Activated CD4-positive, alpha-beta T cell treated with anti-CD3 and anti-CD28 coated beads, Interleukin-2, amount 50 U/mL, for 24 hours (primary cell): ENCODE measurements at places on chromosomes 3 and 15.

GRCh38 chr3:42891042-42891441 is 14.9 kb upstream of the ZNF662 start:
- no peak for DNase-seq

GRCh38 chr15:98717942-98718341 is 69.6 kb downstream of the IGF1R start:
- DNase-seq = no peak

- no peak for DNase-seq
These were observed 435 bp downstream of the SLC35G2 start for GRCh38 chr3:136819392-136819730.

GRCh38 chr3:36771931-36772330 is 7.6 kb upstream of the DCLK3 start:
- no peak for DNase-seq

DNA sequence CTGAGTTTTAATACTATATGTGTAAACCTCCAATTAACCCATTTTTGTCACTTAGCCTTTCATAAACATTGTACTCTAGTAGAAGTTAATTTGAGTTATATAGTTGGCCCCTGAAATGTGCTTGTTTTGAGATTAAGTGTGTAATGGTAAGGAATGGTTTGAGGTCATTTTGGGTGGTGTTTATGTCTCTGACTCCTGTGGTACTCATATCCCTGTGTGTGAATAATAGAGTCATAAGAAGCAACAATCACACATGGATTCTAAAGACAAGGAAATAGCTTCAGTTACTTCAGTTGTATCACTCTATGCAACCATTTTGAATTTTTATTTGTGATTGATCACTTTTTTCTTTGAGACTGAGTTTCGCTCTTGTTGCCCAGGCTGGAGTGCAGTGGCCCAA is 408.5 kb downstream of the MFSD1 start:
- no peak for DNase-seq

GRCh38 chr15:33296050-33296449 is 14.7 kb upstream of the RYR3 start:
- no peak for DNase-seq

GRCh38 chr3:22360164-22360563 is 609.2 kb upstream of the ZNF385D start:
- DNase-seq = no peak

DNA sequence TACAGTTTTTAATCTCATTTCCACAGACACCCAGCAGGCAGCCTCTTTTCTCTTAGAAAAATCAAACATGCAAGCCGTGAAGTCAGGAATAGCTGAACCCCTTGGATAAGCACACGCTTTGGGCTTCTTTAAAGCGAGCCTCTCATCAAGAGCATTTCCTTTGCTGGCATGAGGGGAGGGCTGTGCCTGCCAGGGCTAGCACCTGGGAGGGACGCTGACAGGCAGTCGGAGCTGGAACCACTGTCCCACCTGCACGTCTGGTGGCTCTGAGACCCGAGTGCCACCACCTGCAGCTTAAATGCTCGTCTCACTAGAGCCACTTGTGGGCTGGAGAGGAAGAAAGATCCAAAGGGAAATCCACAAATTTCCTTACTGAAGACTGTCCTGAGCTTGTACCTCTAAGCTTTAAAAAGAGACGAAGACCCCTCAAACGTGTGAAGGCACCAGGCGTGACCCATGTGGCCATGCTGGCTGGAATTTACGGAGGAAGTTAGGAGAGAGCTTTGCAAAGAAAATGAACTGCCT is 9.4 kb downstream of the MAP6D1 start:
- DNase-seq = no peak

DNA sequence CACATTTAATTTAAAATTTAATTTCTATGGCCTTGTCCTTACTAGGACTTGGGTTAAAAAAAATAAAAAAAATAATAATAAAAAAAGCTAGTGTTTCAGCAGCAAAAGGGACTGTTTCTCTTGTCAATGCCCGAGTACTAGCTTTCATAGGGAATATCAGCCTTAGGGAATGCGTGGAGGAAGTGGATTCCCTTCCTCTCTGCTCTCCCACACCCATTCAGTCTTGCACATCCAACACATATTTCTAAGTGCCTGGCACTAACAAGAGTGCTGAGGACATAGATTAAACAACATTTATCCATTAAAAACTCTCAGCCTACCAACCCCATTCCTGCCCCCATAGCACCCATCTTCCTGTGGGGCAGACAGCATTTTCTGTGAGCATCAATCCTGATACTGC is 6.2 kb downstream of the ZNF385D start:
- no peak for DNase-seq

GRCh38 chr3:27643355-27643754 is 78.8 kb downstream of the EOMES start:
- DNase-seq = no peak

GRCh38 chr3:129004639-129005295 is 3.7 kb downstream of the EFCC1 start:
- no peak for DNase-seq

GRCh38 chr3:64185436-64185835 is 39.8 kb downstream of the PRICKLE2 start:
- no peak for DNase-seq

- no peak for DNase-seq
These were observed 35.9 kb upstream of the IREB2 start for GRCh38 chr15:78402061-78402610.

GRCh38 chr3:154242766-154243165 is 81.5 kb downstream of the DHX36 start:
- DNase-seq = no peak

GRCh38 chr3:103136621-103137020 is 701.8 kb downstream of the ZPLD1 start:
- DNase-seq = no peak

GRCh38 chr3:28022916-28023315 is 218.5 kb upstream of the CMC1 start:
- no peak for DNase-seq

DNA sequence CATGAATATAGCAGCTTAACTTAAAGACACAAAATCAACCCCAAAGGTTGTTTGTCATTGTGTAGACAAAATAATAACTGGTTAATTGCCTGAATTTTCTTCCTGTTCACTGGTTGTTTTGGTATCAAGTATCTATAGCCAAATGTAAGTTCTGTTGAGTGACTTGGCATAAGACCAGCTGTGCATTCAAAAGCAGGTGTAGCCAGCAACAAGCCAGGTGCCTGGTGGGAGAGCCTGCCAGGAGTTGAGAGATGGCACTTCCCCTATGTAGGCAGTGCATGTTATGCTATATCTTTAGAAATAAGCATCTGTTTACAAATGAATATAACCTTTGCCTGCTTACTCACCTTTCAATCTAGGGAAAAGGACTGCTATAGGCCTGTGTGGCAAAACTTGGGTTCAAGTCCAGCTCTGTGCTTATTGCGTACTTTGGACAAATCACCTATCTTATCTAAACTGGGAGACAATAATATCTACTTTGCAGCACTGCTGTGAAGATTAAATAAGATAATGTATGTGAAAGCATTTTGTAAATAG is 84.9 kb upstream of the TBL1XR1 start:
- DNase-seq = no peak

- no peak for DNase-seq
These were observed 483.9 kb downstream of the RBMS3 start for GRCh38 chr3:29764603-29765254.

DNA sequence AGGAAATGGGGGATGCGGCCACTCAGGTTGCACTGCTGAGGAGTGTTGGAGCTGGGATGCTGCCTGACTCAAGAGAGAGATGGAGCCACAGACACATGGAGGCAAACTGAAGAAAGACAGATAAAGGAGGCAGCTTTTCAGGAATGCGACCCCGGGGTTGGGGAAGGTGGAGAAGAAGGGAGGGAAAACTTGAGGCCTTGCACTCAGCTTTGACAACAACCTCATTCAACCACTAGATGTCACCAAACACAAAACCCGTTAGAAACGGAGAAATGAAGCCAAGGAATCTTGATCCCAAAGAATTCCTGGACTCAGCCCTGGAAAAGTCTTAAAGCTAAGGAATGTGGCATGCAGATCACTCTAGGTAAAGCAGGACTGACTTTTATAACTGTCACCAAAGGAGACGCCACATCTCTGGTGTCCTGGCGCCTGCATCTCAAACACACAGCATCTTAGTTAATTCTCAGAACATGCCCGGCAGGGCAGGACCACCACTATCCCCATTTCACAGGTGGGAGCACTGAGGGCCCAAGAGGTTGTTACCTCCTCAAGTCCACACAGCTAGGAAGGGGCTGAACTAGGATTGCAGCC is 59.6 kb upstream of the LMCD1 start:
- no peak for DNase-seq

GRCh38 chr3:195106418-195106906 is 164.5 kb downstream of the XXYLT1 start:
- peak; percentile 56 for DNase-seq

- DNase-seq = no peak
These were observed 193.5 kb upstream of the SOX2 start for GRCh38 chr3:181518222-181518621.

DNA sequence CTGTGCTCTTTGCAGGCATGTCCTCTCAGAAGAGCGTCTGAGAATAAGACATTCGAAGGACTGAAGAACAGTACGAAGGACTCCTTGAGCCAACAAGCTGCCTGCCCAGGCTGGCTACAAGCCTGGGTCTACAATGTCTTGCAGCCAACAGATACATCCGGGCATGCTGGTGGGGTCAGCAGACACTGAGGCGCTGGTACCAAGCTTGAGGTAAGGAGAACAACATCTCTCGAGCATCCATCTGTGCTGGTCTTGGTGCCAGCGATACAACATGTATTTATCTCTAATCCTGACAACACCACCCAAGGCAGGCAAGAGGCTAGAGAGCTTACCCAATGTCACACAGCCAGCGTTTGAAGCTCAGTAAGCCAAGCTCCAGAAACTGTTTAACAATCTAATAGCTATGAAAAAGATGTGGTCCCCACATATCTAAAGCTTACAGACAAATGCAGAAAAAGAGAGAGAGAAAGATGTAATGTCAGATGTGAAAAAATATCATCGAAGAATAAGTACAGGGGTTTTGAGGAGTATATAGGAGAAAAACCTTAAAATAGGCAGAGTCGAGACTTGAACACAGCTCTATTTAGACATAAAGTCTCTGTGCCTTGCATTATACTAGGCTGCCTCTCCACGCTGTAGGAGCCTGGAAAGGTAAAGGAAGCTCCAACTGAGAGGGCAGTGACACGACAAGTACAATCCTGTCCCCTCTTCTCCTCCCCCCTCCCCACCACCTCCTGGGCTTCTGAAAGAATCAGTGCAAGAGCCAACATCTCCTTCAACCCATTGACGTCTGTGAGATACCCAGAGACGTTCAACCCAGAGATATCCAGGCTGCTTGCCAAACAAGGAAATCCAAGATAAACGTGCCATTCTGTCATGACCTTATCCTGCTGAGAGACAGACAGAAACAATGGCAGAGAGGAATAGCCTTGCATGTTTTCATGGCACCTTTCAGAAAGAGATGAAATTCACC is 39.4 kb downstream of the WWTR1 start:
- no peak for DNase-seq

DNA sequence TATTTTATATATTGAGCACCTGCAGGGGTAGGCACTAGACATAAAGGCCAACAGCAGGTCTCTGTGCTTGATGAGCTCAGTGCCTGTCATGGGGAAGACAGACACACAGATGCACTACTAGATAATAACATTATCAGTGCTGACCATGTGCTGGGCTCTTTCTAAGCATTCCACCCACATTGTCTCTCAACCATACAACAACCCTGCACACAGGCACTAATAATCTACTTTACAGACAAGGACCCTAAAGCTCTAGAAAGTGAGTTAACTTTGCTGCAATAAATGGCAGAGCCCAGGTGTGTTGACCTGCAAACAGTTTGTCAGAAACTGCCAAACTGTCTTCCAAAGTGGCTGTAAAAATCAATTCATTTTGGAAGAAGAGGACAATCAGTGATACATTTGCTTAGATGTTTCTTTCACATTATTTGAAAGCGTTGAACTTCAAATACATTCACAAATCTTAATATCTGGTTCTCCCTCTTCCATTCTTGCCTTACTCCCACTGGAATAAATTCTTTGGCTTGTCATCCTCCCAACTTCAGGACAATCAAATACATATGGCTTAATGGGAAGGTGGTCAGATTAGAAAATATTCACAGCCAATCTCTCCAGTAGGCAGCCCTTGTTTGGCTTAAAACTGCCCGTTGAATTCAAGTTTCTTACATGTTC is 11.0 kb upstream of the PP2D1 start:
- DNase-seq = no peak

DNA sequence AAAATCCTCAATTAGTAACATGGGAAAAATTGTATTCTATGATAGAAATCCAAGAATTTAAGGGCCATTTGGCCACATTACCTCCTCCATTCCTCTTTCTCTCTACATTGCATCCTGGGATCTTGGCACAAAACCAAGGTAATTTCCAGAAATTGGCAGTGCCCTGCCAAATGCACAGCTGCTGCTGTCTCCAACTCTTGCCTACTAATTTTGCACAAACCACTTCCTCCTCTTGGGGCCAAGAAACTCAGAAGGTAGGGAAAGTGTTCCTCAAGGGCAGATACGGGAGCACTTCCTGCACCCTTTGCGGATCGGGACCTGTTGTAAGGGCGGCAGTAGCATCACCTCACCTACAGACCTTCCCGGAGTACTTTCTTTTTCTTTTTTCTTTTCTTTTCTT is 57.8 kb downstream of the MAP3K13 start:
- DNase-seq = no peak

DNA sequence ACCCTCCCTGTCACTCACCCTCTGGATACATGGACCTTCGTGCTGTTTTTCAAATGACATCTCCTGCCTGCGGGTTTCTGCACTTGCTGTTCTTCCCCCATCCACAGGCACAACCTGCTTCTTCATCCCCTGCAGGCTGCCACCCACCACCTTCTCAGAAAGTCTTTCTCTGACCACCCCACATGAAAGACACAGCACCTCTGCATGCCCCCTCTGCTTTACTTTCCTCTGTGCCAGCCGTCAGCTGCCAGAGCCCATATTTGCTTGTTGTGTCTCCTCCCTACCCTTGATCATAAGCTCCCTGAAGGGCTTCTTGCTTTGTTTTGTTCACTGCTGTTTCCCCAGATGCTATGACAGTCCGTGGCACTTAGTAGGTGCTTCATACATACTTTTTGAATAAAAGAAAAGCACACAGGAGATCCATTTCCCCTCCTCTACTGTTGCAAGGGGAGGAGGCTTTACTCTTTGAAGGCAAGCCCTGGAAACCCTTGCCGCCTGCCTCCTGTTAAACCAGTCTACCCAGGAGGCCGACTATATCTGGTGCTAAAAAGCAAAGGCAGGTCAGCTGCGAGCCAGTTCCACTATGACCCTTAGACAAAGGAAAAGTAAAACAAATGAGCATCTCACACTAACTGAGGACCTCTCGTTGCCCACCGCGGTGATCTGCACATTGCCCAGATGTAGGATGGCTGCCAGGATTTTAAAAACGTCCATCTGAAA is 31.9 kb downstream of the MYO5C start:
- DNase-seq = no peak

- no peak for DNase-seq
These were observed 805.9 kb downstream of the AGBL1 start for GRCh38 chr15:86885616-86886015.

DNA sequence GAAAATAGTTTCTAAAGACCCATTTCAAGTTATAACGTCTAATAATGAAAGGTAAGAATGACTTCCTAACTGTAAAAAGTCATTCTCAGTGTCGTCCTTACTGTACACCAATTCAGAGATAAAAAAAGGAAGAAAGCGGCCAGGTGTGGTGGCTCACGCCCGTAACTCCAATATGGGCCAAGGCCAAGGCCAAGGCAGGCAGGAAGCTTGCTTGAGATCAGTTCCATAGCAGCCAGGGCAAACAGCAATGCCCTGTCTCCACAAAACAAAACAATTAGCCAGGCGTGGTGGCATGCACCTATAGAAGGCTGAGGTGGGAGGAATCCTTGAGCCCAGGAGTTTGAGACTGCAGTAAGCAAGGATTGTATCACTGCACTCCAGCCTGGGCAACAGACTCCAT is 31.9 kb downstream of the UBXN7 start:
- no peak for DNase-seq
